ENCODE measurements at places on chromosomes 13 and 19.

- no peak for DNase-seq
Measured at GRCh38 chr19:10817291-10818038, 18.5 kb downstream of the TMED1 start.

GRCh38 chr19:36100476-36100875, 10.5 kb upstream of the OVOL3 start:
- DNase-seq = no peak

GRCh38 chr19:48308631-48309586, 16.4 kb upstream of the EMP3 start:
- no peak for DNase-seq

GRCh38 chr13:36217456-36217855, 3.1 kb upstream of the SOHLH2 start:
- DNase-seq = no peak

- DNase-seq = no peak
Measured at GRCh38 chr13:20073775-20074174, 87.1 kb downstream of the GJA3 start.

DNA sequence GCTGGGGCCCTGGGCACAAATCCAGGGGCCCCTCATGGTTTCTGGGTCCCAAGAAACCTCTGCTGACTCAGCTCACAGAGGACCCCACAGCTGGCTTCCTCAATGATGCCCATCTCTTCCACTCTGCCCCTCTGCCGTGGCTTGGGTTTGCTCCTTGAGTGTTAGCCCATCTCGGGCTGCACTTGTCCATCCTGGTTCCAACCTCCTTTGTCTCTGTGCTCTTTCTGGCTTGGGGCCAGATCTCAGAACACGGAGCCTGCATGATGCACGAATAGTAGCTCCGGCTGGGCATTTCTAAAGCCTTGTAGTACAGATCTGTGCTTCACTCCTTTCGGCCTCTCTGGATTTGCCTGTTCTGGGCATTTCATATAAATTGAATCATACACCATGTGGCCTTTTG, 53.8 kb downstream of the F2RL3 start:
- DNase-seq = no peak

DNA sequence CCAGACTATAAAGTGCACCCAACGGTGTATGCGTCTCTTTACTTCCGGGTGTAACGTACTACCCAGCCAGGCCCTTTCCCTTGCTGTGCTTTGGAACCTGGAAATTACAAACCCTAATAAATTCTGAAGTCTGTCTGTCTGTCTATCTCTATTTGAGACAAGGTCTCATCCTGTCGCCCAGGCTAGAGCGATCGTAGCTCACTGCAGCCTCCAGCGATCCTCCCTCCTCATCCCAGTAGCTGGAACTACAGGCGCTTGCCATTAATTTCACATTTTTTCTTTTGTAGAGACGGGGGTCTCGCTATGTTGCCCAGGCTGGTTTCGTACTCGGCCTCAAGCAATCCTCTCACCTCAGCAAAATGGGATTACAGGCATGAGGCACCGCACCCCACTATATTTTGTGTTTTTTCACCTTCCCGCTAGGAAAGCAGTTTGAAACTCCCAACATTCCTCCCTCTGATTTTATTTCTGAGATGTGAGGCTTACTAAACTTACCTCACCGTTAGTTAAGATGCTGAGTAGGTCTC, 469 bp upstream of the RNF6 start:
- DNase-seq = no peak

DNA sequence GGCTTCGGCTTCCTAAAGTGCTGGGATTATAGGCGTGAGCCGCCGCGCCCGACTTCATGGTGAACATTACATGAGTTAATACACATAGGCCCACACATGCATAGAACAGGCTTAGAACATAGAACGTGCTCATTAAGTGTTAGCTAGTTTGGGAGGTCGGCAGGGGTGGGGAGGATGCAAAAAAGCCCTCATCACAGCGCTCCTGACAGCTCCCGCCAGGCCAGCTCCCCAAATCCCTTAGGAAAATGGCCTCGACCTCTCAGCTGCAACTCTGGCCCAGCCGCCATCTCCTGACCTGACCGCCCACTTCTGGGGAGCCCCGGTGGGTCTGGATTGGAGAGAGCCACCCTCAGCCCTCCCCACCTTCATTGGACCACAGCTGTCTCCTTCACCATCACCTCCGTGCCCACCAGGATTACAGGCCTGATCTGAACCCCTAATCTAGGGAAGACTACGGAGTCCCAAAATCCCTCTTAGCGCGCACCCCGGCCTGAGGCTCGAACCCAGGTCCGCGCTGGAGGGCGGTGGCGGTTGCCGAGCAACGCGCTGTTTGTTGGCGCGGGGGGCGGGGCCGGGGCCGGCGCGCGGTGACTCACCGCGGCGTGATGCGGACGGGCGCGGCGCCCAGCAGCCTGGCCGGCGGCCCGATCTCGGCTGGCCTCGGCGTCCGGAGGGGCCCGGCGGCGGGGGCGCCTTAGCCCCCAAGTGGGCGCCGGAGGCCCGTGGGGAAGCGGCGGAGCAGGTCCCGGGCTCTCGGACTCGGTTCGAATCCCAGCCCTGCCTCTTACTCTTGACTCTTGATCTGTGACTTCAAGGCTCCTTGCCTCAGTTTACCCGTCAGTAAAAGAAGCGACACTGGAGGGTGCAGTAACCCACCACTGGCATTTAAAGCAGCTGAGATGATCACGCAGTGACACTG, 26.7 kb upstream of the NANOS3 start:
- peak; percentile 82 for DNase-seq

- DNase-seq = no peak
Measured at GRCh38 chr13:113650731-113651148, 7.3 kb downstream of the ATP4B start.

- no peak for DNase-seq
Measured at GRCh38 chr19:28419312-28419711, 793.6 kb downstream of the UQCRFS1 start.
